ENCODE measurements at places on chromosomes 11 and 22.

GRCh38 chr22:37965940-37966664 lies 12.6 kb downstream of the POLR2F start:
- no peak for DNase-seq

DNA sequence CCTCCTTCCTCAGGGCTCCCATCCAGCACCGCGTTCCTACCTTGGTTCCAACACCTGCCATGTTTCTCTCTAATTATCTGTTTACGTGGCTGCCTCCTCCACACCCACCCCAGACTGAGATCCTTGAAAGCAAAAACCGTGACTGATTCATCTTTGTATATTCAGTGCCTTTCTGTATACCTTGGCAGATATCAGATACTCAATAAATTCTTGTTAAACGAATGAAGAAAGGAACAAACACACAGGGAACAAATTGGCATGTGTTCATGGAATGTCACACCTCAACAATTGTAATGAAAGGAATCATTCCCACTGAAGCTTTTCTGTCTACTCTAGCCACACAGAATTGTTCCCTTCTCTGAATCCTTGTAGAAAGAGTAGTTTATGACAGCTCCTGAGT lies 20.4 kb upstream of the LRRC55 start:
- DNase-seq: no peak

DNA sequence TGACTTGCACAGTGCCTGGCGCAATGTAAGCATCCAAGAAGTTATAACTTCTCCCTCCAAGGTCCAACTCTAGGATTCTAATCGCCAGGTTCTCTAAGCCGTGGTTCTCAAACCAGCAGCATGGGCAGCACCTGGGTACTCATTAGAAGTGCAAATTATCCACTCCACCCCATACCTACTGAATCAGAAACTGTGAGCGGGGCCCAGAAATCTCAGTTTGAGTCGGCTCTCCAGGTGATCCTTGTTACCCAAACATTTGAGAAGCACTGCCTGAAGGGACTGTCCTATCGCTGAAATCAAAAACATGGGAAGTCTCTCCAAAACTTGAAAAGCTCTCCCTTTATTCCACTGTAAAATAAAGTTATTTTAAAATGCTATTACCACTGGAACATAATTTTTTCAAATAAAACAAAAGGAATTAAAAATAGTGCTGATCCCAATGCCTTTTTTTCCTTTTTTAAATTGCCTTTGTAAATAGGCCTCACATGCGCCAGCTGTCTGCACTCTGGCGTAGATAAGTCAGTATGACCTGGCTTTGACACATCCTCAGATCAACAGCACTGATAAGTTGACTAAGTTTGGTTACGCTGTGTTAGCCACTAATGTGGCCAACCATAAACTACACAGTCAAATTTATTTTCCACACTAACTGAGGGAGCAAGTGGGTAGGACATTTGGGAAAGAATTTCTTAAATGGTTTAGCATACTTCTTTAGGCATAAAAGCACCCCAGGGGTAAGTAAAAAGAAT lies 8.4 kb upstream of the CTR9 start:
- DNase-seq: no peak

DNA sequence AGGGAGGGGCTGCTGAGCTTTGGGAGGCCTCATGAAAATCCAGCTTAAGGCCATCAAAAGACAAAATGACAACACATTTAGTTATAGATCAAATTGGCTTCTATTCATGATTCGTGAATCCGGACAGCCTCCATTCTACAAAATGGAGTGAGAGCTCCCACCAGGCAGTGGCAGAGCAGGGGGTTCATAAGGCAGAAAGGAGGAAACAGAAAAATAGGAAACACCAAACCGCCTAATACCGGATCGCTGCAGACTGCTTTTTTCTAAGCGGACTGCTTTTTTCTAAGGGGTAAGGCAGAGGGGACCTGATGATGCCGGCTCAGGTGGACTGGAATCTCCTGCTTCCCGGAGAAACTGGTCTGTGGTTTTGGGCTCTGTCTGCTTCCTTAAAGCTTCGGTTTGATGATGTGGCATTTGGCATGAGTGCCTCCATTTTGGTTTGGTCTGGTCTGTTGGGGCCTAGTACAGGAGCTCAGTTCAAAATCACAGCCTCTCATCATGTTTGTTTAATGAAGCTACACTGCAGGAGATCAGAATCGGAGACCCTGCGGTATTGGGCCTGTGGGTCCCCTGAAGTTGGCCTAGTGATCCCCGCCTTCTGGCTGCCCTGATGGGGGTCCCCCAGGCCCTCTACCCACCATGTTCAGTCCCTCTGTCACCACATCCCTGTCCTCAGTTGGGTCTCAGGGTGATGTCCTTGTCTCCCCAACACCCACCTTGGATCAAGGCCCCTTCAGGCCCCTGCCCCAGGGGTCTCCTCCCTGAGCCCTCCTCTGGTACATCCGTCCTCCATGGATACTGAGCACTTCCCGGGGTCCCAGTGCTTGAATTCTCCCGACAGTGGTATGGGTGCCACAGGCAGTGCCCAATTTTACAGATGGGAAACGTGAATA lies 1.2 kb downstream of the ALDH3B1 start:
- DNase-seq: no peak

GRCh38 chr11:112844517-112844916 lies 116.7 kb upstream of the NCAM1 start:
- DNase-seq: no peak

DNA sequence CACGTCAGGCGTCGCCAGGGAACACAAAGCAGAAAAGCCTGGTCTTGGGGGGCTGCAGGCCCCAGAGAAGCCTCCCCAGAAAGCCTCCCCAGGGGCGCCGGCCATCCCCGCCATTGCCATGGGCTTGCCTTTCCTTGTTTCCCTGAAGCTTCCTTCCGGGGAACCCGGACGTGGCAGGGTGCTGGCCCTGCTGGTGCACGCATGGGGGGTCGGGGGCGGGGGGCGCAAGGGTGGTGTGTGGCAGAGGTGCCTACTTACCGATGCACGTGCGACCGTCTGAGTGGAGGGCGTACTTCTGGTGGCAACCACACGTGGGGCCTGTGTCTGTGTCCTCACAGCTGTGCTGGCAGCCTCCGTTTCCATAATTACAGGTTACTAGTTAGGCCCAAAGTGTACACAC lies 71.0 kb upstream of the TTLL12 start:
- DNase-seq: no peak

GRCh38 chr11:128240546-128240945 lies 346.8 kb downstream of the ETS1 start:
- DNase-seq: no peak

DNA sequence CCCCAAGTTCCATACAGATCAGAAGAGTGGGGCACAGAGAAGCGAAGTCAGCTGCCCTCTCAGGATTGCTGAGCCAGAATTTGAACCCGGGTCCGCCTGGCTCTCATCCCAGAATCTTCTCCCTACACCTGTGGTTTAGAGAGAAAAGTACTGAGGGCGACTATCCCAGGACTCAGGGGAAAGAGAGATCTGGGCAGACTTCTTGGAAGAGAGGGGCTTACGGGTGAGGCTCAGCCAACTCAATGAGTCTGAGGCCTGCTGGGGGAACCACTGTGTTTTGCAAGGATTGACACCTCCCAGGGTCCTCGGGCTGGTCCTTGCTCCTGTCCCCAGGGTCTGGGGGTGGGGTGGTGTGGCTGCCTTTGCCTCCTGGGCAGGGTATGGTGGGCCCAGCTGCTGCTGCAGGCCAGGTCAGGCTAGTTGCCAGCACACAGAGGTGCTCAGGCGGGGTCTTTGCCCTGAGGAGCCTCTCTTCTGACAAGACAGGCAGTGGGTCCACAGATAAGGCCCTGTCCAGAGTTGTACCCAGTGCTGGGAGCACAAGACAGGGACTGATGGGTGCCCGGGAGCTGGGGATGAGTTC lies 1.2 kb downstream of the CAPN5 start:
- no peak for DNase-seq

- no peak for DNase-seq
Measured at GRCh38 chr11:121082670-121083069, 18.4 kb upstream of the TECTA start.

DNA sequence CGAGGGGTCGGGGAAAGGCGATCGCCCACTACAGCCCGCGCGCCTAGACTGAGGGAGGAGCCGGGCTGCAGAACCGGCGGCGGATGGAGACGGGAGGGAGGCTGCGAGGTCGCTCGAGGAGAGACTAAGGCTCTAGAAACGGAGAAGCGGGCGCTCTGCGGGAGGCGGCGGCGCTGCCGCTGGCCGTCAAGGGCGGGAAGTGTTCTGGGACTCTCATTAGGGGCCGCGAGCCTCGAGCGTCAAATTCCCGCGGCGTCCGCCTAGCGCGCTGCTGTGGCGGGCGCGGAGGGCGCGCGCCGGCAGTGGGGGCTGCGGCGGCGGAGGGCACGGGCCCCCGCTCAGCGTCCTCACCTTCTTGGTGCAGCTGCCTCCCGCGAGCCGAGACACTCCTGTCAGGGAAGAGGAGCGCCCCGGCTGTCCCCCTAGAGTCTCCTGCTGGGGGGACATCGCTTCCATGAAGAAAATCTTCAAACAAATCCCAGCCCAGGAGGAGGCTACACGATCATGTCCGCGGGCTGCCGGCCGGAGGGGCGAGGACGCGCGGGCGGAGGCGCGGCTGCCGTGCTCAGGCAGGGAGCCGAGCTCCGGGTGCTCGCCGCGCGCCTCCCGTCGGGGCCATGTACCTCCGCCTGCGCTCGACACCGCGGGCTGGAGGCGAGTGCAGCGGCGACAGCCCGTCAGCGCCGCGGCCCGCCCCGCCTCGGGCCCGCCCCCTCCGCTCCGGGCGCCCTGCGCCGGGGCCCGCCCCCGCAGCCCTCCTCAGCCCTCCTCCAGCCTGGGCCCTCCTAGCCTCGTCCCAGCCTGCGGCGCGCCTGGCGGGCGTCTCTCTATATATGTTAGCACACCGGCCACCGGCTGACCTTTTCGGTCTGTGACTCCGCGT lies at the start of gene ARHGAP20:
Gene ARHGAP20 (minus strand): TSS at position 662 of the 883 bp plus-strand sequence. CDS start 206 bp downstream, at position 456.
- DNase-seq: peak; percentile 76

DNA sequence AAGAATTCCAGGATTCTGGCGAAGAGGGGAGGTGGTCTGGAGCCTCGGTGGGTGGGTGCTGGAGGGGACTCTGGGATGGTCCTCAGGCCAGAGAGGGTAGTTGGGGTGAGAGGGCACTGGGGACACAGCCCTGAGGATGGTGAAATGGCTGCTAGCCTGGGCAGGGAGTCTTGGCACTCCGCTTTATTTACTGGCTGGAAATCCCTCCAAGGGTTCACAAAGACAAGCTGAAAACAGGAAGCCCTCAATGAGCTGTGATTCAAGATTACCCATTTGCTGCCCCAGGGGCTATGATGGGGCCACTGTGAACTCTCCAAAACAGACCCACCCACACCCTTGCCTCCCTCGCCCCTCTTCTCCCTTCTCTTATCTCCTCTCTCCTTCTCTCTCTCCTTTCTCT lies 71.9 kb downstream of the FBXO7 start:
- no peak for DNase-seq

DNA sequence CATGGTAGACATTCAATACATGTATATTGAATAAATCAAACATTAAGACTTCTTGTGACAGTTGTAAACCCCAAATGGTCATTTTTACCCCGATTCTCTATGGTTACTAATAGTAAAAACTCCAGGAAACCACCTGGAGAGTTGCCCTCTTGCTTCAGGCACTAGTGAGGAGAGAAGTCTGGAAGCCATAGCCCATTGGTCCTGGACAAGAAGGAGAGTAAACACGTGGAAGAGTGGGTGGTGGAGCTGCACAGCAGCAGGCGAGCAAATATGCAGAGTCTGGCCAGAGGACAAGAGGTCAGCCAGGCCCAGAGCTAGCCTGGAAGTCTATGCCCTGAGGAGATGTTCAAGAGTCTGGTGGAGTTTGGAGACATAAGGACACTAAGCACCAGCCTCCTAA lies 17.7 kb downstream of the DCHS1 start:
- no peak for DNase-seq

DNA sequence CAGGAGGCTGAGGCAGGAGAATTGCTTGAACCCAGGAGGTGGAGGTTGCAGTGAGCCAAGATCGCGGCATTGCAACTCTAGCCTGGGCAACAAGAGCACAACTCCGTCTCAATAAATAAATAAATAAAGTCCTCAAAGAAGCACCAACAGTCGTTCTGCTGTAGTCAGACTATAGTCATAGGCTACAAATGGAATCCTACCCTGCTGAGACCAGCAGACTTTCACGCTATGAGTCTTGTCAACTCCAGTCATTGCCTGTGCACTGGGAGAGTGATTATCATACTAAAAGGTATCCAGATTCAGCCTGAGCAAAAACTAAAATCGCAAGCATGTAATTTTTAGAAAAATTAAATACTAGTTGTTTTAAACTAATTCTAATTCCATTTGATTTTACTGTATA lies 19.6 kb downstream of the USP28 start:
- DNase-seq: no peak

- DNase-seq: no peak
Measured at GRCh38 chr22:48644108-48644507, 1183.6 kb downstream of the BRD1 start.

DNA sequence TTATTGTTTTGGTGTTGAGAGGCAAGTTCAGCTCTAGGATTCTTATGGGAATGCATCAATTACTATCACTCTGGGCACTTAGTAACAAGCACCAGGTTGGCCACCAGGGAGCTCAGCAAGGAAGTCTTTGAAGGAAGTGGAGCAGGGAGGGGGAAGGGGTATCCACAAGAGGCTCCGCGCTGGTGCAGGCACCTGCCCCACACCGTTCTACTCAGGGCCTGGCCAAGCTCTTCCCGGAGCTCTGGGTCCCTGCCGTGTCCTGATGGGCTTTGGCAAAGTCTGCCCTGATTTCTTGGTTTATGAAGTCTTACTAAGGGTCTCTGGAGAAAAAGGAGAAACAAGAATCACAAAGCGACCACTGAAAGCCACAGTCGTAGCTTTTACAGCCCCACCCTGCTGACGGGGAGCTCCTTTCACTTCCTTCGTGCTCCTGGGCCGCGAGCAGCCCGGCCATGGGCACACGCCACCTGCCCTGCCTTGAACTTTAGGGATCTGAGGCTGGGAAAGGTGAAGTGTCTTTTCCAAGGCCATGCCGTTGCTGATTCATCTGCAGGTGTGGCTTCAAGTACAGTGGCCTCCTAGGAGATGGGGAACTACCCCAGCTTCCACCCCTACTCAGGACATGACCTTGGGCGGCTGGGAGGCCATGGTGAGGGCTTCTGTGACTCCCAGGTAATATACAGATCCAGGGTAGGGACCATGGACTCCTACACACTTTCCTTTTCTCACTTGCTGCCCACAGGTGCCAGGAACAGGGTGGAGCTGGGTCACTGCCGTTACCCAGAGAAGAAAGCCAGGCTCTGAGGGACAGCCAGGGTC lies 15.9 kb upstream of the LRRC32 start:
- no peak for DNase-seq

DNA sequence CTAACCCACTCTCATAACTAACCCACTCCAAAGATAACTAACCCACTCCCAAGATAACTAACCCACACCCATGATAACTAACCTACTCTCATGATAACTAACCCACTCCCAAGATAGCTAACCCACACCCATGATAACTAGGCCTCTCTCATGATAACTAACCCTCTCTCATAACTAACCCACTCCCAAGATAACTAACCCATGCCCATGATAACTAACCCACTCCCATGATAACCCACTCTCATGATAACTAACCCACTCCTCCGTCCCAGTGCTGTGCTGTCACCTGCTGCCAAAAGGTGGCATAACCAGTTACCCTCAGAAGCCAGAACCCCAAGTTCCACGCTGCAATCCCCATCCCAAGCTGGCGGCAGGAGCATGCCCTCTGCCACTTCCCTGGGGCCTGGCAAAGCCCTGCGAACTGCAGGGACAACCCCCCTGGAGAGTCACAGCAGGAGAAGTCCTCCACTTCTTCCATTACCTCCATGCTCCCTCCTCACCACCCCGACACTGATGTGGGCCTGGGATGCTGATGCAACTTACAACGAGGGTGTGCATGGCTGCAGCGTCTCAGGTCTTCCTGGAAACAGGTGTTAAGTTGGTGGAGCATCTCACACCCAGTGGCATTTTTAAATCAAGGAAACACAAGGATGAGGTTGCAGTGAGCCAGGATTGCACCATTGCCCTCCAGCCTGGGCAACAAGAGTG lies 30.8 kb upstream of the CELSR1 start:
- no peak for DNase-seq
